A549 (cell line): ENCODE measurements at places on chromosomes 5 and 9. TPM values are rescaled to one million over a fixed set of nuclear protein-coding genes. Genes with fewer than 3 reads are reported as not detected.

The KYAT1 gene
- 8.1 to 9.6 TPM (median 8.4 TPM) in 3 replicates for polyA plus RNA-seq

The IFNA13 gene
- not detected in 3 replicates for polyA plus RNA-seq

The PCDHGC3 gene
- polyA plus RNA-seq = 4.9 to 5.3 TPM (median 5.2 TPM) in 3 replicates

The STPG3 gene
- not detected in 3 replicates for polyA plus RNA-seq

The KCNIP1 gene
- polyA plus RNA-seq = 0.05 TPM in 1 of 3 replicates, not detected in the others

The NUTM2G gene
- polyA plus RNA-seq = not detected in 3 replicates

The PCA3 gene
- polyA plus RNA-seq = not detected in 3 replicates

The TAF1L gene
- 0.01 TPM in 1 of 3 replicates, not detected in the others for polyA plus RNA-seq

The STKLD1 gene
- 0.29 to 1.4 TPM (median 1.2 TPM) in 3 replicates for polyA plus RNA-seq

The PTGES gene
- polyA plus RNA-seq = 48.1 to 58.8 TPM (median 53.7 TPM) in 3 replicates

The PROB1 gene
- 0.47 to 0.67 TPM (median 0.48 TPM) in 3 replicates for polyA plus RNA-seq

The ZNF608 gene
- 0.43 to 0.77 TPM (median 0.66 TPM) in 3 replicates for polyA plus RNA-seq

The C9orf50 gene
- 0.05 TPM in 1 of 3 replicates, not detected in the others for polyA plus RNA-seq

The FOXD4L4 gene
- polyA plus RNA-seq = 0.05 to 0.09 TPM in 2 of 3 replicates, not detected in the other

The ADGRD2 gene
- not detected in 3 replicates for polyA plus RNA-seq

The TTC23L gene
- 0.17 TPM in 3 replicates for polyA plus RNA-seq

The PRDM9 gene
- polyA plus RNA-seq = 0.03 TPM in 1 of 3 replicates, not detected in the others

The FGF18 gene
- polyA plus RNA-seq = 0.09 to 0.34 TPM (median 0.18 TPM) in 3 replicates

The MTX3 gene
- polyA plus RNA-seq = 7.4 to 8.1 TPM (median 8.0 TPM) in 3 replicates
